ENCODE measurements at places on chromosomes 11 and 22.

DNA sequence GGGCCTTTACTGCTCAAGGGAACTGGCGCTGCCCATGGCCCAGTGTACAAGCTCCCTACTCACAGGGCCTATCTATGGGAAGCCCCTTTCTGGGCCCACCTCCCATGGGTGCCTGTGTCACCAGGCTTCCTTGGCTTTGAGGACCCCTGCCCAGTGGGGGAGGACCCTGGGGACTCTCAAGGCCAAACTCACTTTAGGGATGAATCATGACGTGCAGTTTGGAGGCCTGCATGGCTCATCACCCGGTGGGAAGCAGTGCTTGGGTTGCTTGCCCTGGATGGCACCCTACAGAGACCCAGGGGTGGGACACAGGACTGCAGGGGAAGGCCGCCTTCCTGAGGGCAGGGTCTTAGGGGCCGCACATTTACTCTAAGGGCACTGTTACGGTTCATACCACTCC lies 16.5 kb downstream of the KCTD21 start:
- no peak for DNase-seq

DNA sequence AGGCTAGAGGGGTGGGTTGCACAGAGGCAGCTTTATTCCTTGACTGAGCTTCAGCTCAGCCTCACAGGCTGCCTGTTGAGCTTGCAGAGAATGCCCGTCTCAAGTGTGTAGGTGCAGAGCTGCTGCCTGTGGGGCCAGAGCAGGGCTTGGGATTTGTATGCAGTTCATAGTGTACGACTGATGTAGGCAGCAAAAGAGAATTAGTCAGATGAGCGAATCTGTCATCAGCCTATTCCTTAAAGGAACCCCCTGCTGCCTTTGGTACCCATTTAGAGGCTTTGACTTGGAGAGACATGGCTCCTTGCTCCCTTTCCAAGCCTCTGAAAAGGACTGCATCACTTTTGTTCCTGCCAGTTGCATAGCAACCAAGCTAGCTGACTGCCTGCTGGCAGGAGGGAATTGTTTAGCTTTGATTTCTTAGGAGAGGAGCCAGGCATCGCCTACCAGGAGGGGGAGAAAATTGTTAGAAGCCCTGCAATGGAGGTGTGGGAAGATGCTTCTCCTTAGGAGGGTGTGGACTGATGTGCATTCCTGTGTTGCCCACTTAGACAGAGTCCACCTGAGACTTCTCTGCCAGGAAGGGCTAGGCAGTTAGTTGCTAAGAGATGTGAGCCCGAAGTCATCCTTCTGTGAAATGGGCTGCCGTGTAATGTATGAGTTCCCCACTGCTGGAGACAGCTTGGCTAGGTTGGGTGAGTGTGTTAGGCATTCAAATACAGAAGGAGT lies 10.9 kb downstream of the ACO2 start:
- DNase-seq = no peak

- no peak for DNase-seq
These were observed 22.2 kb downstream of the CLDN5 start for GRCh38 chr22:19501897-19502447.

GRCh38 chr11:95764267-95764898 lies 25.2 kb downstream of the FAM76B start:
- DNase-seq = no peak

DNA sequence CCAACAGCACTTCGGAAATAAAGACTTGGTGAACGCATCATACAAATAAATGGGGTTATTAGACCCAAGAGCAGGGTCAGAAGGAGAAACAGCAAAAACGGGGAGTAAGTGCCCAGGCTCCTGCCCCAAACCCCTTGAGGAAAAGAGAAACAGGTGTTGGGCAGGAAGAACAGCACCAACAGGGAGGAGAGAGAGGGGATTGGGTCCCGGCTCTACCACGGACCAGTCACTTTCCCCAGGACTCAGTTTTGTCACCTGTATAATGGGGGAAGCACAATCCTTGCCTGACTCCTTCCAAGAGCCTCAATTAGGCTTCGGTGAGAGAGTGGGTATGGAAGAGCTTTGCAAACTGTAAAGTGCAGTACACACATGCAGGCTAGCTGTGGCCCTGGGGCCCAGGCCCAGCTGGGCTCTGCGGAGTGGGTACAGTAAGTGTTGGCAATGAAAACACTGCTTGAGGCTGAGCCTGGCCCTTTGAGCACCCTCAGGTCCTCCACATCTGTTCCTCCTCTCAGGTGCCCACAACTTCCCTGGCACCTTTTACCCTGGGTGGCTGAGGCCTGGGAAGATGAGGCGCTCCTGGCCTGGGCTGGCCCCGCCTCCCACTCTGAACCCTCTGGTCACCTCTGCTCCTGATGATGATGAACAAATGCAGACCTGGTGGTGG lies 8.9 kb downstream of the SLC29A2 start:
- DNase-seq = no peak

DNA sequence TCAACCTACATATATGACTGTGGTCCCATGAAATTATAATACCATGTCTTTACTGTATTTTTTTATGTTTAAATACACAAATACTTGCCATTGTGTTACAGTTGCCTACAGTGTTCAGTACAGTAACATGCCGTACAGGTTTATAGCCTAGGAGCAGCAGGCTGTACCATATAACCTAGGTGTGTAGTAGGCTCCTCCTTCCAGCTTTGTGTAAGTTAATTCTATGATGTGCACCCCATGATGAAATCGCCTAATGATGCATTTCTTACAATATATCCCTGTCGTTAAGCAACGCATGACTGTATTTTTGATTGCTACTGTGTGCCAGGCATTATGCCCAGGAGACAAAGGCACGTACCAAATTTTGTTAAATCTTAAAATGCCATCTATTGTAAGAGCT lies 163.7 kb downstream of the LDLRAD3 start:
- DNase-seq = no peak

DNA sequence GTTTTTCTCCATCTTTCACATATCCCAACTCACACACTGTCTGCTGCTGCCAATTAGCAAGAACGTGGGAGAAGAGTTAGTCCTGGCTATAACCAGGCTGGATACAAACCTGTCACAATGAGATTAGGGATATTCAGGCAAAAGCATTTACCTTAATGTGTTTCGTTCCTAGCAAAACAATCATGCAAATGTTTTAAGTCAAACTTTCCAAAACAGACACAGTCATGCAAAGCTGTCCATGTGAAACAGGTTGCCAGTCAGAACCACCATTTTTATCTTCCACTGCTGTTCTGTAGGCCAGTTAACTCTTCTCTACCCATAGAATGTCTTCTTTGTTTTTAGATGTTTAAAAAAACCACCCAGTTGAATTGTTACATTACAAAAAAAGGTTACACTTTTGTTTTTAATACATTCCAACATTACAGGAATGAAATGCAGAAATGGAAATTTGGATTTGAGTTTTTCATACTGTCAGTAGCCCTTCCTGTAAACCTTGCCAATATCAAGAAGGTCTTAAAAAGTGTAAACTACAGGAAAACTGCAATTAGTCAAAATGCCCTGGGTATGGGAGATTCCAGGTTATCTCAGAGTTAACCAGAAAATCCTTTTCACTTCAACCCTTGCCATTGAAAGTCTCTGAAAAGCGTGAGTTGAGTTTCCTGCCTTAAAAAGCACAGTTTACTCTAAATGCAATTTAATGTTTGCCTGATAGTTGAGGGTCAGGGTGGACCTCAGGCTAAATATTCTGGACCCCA lies 34.2 kb upstream of the LDLRAD3 start:
- no peak for DNase-seq

- DNase-seq = no peak
These were observed 6.9 kb downstream of the DHCR7 start for GRCh38 chr11:71441251-71441650.

- DNase-seq = no peak
These were observed 804 bp upstream of the CREBZF start for GRCh38 chr11:85665733-85666132.

- DNase-seq = no peak
These were observed 6.2 kb downstream of the SMTNL1 start for GRCh38 chr11:57543593-57543992.

- DNase-seq = no peak
These were observed 9.0 kb upstream of the HIKESHI start for GRCh38 chr11:86292912-86293616.

GRCh38 chr22:47940211-47940610 lies 1177.8 kb downstream of the TBC1D22A start:
- DNase-seq = no peak

DNA sequence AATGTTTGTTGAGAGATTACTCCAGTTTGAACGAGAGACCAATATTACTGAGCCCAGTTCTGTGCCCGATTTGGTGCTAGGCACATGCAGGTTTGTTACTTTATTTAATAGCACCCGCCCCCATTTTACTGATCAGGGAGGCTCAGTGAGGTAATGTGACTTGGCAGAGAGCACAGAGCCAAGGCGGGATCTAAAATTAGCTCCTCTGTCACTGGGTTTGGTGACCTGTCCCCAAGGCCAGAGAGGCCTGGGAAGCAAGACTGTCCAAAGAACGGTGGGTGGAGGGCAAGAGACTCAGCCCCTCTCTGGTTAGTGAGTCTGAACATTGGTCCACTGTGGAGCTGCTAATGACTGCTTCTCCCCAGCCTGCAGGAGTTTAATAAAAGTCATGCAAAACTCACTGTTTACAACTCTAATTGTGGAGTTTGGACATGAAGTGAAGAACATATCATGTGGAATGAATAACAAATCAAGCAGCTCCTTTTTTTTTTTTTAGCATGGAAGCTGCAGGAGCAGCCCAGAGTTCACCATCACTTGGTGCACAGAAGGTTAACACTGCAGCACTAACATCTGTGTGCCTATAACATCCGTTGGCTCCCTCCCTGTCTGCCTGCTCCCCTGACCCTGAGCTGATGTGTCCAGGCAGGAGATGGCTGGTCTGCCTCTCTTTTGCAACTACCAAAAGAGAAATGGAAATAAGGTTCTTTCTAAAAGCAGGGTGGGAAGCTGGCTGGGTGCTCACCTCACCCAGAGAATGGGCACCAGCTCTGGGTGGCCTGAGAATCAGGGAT lies 39.0 kb downstream of the CSNK2A3 start:
- DNase-seq = no peak

DNA sequence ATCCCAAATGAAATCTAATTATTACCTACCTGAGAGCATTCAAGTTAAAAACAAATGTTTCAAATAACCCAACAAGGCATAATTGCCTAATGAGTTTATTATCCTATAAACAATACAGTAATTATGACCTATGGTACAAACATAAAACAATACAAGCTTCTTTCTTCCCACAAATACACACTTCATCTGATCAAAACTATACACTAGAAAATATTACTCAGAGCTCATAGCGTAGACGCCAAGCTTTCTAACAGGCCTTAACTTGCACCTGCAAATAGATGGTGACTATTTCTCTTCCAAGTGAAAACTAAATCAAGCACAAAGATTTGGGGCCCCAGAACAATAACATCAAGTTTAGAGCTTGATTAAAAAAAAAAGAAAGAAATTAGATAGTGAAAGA lies 78.1 kb downstream of the SOX6 start:
- DNase-seq = no peak

GRCh38 chr22:46297151-46297812 lies 612 bp downstream of the GTSE1 start:
- peak; percentile 9 for DNase-seq

- no peak for DNase-seq
These were observed 77.0 kb downstream of the RAB38 start for GRCh38 chr11:88098289-88098688.

DNA sequence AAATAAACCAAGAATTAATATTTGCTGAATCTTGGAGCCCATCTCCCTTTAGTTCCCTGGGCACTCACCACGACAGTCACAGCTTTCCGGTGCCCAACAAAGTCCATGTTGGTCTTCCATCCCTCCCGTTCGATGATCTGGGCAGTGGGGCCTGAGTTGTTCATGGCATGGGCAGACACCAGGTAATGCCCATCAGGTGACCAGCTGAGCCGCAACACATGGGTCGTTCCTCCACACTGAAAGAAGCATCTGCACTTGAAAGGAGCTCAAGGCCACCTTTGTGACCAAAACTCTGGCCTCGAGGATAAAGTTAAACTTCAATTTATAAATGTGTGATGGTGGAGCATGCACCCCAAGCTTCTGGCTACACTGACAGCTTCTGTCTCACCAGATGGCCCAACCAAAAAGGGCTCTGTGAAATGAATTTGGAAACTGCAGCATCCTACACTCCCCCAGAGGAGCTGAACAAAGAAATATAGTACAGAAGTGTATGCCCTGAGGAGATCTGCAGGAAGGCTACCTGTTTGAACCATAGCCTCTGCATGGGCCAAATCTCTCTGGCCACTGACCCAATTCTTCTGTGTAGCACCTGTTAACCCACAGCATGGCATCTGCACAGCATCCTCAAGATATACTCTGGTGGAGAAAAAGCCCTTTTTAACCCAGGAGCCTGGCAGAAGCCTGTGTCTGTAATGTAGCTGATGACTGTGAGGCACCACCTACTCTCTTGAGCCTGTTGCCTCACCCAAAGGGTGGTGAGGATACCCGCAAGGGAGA lies 37.1 kb downstream of the HIRA start:
- no peak for DNase-seq

GRCh38 chr22:40673017-40673416 lies 6.3 kb upstream of the MCHR1 start:
- DNase-seq = no peak

- DNase-seq = no peak
These were observed 2.1 kb downstream of the MED15 start for GRCh38 chr22:20509344-20510047.

GRCh38 chr11:44998051-44998450 lies 47.4 kb upstream of the TP53I11 start:
- DNase-seq = no peak

DNA sequence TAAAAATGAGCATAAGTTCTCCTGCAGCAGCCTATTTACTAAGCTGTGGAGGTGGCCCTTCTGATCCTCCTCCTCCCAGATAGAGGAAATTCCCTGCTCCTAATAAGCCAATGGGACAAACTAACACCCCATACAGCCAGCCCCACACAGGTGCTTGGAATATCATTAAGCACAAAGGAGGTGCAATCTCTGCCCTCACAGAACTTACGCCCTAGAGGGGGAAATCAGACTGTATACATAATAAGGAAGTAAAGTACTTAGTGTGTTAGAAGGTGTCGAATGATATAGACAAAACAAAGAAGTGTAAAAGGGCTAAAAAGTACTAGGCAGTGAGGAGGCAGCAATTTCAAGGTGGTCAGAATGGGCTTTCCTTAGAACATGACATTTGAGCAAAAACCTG lies 5.8 kb downstream of the MS4A12 start:
- DNase-seq = no peak

- no peak for DNase-seq
These were observed 8.3 kb upstream of the KIAA0930 start for GRCh38 chr22:45248832-45249561.

DNA sequence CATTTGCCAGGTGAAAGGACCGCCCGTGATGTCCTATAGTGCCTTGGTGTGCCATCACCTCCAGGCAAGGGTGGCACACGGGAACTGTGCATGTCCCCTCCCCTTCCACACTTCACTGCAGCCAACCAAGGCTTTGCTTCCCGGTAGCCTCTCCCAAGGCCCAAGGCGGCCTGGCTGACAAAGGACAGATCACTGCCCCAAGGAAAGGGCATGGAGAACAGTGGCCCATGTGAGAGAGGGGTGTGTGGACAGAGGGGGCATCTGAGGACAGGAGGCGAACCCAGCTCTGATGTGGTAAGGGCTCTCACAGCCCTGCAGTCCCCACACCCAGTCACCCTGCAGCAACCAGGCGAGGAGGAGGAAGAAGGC lies 50.4 kb downstream of the RPUSD4 start:
- DNase-seq = no peak

All from SHP77 treated with DMSO at 0.1 percent for 48 hours (cell line).